ENCODE measurements at places on chromosomes 12 and 14.

- DNase-seq: no peak
Measured at GRCh38 chr14:94880106-94880505, 110.2 kb upstream of the GSC start.

- no peak for DNase-seq
Measured at GRCh38 chr14:97903821-97904220, 1106.6 kb downstream of the VRK1 start.

GRCh38 chr12:117361347-117361751, at the start of gene NOS1:
Gene NOS1, minus strand, starts transcription at chr12:117361626. Its CDS starts 30,557 bp downstream, at chr12:117331069.
- DNase-seq: no peak

- no peak for DNase-seq
Measured at GRCh38 chr12:107801150-107801549, 26.6 kb downstream of the ASCL4 start.

DNA sequence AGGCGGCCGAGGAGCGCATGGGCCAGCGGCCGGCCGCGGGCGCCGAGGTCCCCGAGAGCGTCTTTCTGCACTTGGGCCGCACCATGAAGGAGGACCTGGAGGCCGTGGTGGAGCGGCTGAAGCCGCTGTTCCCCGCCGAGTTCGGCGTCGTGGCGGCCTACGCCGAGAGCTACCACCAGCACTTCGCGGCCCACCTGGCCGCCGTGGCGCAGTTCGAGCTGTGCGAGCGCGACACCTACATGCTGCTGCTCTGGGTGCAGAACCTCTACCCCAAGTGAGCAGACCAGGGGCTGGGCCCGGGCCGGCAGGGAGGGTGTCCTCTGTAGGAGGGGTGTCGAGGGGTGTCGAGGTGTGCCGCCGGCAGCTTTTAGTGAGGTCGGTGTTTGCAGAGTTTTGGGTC, 4.1 kb downstream of the TNFAIP2 start:
- no peak for DNase-seq

DNA sequence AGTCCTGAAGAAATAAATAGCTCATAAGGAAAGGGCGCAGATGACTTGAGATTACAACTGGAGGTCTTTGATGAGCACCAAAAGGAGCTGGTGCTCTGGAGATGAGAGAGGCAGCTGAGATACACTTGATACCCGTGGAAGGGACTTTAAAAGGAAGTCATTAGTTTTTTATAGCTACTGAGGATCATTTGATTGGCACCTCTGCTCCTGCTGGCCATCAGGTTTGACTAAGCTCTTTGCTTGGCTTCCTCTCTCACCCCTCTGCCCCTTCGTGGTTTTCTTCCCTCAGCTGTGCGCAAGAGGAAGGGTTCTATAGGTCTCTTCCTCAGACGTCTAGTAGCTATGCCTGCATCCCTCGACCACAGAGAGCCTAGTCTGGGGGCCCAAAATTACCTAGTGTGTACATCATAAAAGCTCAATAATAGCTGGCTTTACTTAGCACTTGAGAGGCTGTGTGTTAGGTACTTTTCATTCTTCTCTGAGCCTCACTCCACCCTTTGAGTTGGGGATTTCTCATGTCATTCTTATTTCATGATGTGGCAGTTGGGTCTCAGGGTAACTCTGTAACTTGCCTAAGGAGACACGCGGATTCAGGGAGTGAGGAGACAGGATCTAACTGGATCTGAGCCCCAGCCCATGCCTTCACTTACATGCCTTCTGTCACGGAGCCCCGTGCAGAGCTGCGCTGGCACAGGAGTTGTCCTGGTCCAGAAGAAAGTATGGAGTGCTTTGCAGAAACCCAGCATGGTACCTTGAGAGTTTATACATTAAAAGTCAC, 68.4 kb upstream of the ASPG start:
- no peak for DNase-seq

- DNase-seq: no peak
Measured at GRCh38 chr12:131702573-131702877, 8.4 kb upstream of the SFSWAP start.

- DNase-seq: no peak
Measured at GRCh38 chr14:80926397-80927082, 15.0 kb downstream of the CEP128 start.

DNA sequence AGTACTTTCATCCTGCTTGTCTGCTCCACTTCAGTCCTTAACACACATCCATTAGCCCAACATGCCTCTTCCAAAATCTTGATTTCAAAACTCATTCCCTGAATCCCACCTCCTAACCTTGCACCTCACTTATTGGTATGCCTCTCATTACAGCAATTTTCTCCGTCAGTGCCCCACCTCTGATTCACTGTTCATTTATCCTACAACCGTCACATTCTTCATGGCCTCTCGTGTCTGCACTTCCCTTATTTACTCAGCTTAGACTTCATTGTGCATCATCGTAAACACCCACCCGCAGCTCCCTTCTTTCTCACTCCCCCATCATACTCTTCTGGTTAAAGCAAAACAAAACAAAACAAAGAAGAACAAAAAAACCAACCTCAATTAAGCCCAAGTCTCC, 160.6 kb upstream of the HMGA2 start:
- DNase-seq: no peak

GRCh38 chr12:16449459-16449858, 102.0 kb downstream of the MGST1 start:
- no peak for DNase-seq

DNA sequence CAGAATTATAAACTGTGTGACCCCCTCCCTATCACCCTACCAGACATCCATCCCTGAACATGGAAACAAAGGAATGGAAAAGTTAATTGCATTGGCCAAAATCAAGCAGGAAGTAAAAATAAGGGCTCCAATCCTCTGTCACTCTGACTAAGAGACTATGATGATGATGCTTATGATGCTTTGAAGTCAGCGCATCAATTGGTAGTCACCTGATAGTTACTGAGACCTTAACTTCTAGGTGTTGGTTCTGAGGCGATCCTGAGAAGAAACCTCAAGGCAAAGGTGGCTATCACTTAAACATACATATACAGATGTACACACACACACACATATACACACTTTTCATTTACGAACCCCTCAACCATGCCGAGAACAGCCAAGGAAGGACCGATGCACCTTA, 6.6 kb downstream of the ITPR2 start:
- DNase-seq: no peak

- DNase-seq: no peak
Measured at GRCh38 chr12:6887460-6887859, 14.4 kb upstream of the SPSB2 start.

DNA sequence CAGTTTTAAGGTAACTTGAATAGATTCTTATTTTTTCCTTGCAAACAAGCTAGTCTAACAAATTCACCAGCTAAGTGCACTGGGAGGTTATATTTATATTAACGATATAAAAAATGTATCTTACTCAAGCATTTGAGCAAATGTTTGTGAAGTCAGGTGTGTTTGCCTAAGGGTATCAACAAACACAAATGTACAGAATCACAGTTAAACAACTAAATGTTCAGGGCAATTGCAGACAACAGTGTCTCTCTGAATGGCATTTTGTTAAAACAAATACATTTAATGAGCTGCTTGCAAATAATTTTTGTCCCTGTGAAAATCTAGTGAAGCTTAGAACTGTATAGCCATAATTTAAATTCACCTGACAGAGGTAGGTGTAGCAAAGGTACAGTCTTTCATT, 28.2 kb upstream of the FLRT2 start:
- no peak for DNase-seq

GRCh38 chr14:101632520-101632919, 71.2 kb downstream of the DIO3 start:
- DNase-seq: no peak

GRCh38 chr14:32224737-32225377, 21.8 kb upstream of the RNU6-8 start:
- DNase-seq: peak; percentile 45

DNA sequence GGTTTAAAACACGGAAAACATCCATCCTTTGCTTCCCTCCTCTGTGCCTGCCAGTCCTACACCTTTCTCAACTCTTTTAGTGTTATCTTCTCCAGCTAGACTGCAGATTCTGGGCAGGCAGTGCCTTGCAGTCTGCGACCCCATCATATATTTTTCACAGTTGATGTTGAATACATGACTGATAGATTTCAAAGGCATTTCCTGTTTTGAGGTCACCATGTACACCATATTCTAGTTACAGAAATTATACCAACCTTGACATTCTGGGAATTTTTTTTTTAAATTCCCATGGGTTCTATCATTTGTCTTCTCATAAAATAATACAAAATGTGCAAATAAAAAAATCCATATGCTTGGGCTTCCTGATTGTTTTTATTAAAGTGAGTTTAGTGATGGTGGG, 16.6 kb downstream of the SOCS2 start:
- DNase-seq: no peak

GRCh38 chr14:90505531-90505930, 108.7 kb downstream of the CALM1 start:
- no peak for DNase-seq

DNA sequence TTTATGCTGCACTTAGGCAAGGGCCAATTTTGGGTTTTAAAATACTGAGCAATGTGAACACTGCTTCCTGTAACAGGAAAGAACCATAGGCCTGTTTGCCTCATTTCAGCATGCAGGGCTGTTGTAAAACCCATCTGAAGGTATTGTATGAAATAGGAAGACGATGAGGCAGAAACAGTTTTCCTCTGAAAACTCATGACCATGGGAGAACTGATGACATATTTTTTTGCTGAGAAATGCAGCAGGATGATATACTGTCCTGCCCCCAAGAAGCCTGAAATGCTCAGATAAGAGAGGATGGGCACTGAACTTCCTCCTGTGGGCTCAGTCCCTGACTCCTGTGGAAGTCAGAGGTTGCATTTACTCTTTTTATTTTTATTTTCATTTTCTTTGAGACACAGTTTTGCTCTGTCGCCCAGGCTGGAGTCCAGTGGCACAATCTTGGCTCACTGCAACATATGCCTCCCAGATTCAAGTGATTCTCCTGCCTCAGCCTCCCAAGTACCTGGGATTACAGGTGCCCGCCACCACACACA, 17.4 kb downstream of the PYGL start:
- DNase-seq: no peak

- DNase-seq: no peak
Measured at GRCh38 chr14:103284574-103285467, 49.2 kb upstream of the EIF5 start.

DNA sequence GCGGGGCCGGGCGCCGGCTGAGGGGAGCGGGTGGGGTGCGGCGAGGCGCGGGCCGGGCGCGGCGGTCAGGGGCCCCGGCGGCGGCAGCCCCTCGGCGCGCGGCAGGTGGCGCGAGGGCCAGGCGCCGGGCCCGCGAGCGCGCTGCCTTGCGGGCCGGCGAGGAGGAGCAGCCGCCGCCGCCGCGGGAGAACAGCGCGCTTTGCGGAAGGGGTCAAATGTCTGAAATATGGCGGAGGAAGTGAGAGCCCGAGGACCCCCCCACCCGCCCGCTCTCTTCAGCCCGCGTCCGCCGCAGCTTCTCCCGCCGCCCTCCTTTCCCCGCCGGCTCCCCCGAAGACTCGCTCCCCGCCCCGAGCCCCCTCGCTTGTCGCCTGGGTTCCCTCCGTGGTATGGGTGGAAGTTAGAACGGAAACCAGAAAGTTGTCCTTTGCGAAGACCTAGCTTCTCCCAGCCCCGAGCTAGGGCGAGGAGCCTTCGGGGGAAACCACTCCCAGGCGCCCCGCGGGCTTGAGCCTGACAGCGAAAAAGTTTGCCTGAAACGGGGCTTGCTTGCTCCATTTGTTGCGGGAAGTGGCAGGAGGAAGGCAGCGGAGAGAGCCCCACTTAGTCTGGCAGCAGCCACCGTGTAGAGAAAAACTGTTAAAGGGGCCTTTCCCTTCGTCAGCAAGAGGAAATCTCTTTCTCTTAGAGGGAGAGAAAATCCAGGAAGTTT, 551 bp downstream of the RAP1B start:
- peak; percentile 85 for DNase-seq

GRCh38 chr14:96698960-96699539, 98.1 kb upstream of the VRK1 start:
- no peak for DNase-seq

DNA sequence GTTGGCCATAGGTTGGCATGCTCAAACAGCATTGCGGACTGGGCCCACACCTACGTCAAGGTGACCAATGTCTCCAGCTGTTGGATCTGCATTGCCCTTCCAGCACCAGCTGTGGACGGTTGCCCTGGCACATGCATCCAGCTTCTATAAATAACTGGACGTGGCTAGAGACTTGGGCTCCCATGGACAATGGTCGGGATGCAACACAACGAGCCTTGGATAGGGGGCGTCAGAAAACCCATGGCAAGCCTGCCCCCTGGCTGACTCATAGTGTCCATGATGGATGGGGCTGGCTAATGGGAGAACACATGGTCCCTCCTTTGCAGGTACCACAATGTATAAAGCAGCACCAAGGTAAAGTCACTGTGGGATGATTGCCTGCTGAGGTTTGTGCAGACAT, 331.6 kb upstream of the FAR2 start:
- DNase-seq: no peak

DNA sequence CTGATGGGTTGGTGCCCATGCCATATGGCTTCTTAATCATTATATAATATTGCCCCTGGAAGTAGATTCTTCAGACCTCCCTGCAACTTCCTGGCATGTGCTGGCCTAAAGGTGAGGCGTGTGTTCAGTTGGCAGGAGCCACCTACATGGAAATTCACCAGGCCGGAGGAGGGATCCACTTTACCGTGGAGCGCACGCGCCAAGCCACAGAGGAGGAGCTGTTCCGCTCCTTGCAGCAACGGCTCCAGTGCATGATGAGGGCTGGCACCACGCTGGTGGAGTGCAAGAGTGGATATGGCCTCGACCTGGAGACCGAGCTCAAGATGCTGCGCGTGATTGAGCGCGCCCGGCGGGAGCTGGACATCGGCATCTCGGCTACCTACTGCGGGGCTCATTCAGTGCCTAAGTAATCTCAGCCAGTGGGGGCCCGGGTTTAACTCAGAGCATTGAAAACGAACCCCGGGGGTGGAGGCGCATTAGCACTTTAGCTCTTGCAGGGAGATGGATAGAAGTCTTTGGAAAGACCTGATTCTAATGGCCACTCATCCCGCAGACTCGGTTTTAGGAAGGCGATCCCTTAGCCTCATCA, 13.5 kb downstream of the AMDHD1 start:
- DNase-seq: peak; percentile 30

- DNase-seq: no peak
Measured at GRCh38 chr14:91875525-91876286, 8.4 kb upstream of the TC2N start.
